Testis (tissue), 5 donors: ENCODE measurements at places on chromosomes 6 and 20. TPM values are rescaled to one million over a fixed set of nuclear protein-coding genes. Genes with fewer than 3 reads are reported as not detected.

DNA sequence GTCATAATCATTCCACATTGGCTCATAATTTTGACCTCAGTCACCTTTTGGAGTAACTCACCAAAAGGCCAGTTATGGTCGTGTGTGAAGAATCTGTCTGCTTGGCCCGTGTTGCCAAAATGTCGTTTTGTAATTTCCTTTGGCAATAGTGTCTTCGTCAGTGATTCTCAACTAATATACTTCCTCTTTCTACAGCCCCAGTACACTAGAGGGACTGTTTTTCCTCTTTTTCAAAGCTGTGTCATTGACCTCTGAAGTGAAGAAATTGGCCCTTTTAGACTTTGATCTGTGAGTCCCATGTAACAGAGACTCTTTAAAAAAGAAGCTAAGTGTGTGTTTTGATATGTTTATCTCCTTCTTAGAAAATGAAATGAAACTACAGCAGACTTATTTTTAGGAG, 5.2 kb downstream of the FOXO3 start:
- peak; percentile 60 for DNase-seq

DNA sequence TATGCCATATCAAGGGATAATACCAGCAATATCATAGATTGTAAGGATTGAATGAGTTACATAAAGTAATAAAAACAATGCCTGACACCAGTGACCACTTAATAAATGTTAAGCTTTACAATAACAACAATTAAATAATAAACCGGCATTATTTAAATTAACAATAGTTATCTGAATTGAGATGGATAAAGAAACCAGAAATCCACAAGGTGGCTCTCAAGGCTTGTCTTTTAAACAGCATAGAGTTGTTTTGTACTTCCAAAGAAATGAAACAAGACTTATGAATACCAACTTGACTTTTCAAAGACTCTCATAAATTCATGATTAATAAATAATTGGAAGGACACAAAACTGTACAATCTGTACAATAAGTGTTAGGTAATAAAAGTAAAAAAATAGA, 203.1 kb downstream of the ASCC3 start:
- DNase-seq = no peak

GRCh38 chr6:52927451-52927850, 18.0 kb upstream of the GSTA3 start:
- DNase-seq = no peak

- no peak for DNase-seq
Observed at GRCh38 chr6:3425574-3425973, 31.3 kb downstream of the SLC22A23 start.

- DNase-seq = peak; percentile 11
Observed at GRCh38 chr6:168133687-168134559, 54.9 kb upstream of the FRMD1 start.

Gene POM121L2
- total RNA-seq = 5.1 TPM
